ENCODE measurements at places on chromosomes 2 and 18.

GRCh38 chr2:239157771-239158170, 243.0 kb downstream of the HDAC4 start:
- no peak for DNase-seq

DNA sequence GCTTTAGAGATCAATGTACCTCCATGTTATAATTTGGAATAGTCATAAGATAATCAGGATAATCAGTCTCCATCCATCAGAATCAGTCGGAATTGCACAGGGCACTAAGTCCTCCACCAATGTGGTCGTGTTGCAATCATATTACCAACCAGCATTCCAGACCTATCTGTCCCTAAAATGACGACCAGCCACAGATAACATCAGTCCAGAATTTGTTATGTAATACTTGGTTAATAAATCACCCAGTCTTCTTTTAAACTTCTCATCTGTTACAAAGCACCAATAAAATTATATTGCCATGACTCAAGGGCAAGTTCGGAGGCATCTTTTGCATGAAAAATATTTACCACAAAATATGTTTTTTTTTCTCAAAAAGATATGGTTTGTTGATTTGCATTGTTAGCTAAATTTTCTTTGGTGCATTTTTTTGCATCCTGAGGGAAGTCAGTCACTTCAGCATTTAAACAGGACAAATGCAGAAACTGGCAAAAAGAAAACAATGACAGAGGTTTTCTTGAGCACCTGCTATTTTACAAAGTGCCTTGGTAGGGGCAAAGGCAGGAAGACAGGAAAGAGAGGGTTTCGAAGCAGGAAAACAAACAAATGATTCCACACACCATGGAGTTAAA, 29.3 kb downstream of the PIEZO2 start:
- DNase-seq = no peak

DNA sequence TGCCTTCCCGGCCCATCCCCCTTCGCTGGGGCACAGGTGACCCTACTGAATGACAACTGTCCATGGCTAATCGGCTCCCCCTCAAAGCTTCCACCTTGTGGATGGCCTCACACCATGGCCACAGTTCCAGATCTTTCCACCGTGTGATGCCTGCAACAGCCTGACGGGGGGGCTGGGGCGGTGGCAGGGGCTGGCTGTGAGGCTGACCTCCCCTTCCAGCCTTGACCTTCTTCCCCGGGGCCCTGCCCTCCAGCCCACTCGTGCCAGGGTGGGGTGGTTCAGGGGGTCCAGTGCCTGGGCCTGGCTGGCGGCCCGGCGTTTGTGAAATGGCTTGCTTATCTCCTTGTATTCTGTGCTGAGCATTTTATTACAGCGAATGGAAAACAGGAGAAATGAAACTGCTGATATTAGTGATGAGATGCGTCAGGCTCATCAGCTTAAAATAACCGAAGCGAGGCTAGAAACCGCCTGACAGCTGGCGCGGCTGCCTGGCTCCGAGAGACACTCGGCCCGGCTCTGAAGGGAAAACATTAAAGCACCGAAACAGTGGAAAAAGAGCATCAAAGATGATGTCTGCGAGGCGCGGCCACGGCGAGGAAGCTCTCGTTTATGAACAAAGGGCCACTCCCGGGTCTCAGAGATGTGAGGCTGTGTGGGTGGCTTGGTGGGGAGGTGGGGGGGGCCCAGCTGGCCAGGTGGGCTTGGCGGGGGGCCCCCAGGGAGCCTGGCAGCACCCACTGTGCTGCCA, 916 bp upstream of the PDCD1 start:
- no peak for DNase-seq

- no peak for DNase-seq
Measured at GRCh38 chr2:24301599-24301998, 58.7 kb downstream of the ITSN2 start.

DNA sequence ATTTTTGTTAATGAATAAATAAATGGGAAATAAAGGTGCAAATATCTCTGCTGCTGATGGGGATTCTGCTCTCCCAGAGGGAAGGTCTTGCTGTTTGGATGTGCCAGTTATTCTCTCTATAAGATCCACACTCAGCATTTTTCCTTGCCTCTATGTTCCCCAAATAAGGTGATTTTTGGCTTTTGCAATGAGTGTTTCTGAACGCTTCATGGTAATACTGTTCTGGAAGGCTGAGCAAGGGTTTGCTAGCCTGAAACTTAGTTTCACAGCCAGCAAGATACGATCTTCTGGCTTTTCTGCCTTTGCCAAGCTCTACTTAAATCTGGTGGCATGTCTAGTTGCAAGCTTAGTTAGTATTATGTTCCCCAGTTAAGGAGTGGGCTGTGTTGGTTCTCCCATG, 114.6 kb downstream of the LPIN1 start:
- DNase-seq = no peak

DNA sequence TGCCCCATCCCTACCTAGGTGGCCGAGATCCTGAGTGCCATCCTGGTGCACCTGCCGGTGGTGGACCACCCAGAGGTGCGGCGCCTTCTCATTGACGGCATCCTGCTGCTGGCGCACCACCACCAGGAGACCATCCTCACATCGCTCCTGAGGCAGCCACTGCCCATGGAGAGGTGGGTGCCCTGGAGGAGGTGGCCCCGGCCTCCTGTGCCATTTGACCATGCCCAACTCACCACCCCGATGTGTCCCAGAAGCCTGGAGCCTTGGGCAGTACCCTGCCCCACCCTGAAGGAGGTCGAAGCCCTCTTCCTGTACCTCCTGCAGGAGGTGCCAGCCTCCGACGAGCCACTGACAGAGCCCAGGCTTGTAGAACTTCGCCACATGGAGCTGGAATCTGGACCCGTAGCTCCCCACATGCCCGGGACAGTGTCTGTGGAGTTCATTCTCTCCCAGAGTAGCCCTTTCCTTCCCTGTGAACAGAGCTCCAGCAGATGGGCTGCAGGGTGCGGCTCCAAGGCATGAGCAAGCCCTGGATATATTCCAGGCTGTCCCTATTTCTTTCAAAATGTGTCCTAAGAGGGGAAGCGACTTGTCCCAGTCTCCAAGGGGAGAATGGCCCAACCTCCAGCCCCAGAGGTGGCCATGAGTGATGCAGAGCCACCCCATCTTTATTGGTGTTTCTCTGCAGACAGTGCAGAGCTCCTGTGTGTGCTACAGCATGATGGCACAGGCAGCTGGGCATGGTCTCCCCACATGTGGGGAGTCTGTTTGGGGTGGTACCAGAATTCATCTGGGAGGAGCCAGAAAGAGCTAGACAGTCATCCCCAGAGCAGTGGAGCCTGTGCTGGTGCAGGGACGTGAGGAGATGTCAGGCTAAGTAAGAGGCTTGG, 34.2 kb downstream of the HJURP start:
- no peak for DNase-seq

GRCh38 chr2:219969508-219969907, 342.1 kb downstream of the SLC4A3 start:
- no peak for DNase-seq

DNA sequence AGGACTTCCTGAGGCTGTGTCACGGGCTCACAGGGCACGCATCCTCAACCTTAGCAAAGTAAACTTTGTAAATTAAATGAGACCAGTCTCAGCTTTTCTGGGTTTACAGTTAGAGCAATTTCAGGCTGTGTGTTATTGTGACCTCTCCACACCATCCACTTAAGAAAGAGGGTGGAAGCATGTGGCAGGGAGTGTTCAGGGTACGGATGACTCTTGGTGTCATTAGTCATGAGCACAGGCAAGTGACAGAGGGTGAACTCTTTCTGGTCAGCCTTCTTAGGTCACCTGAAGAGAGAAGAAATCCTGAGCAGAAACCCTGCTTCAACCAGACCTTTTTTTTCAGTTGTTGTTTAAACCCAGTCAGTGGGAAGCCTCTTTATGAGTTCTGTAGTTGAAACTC, 207.9 kb downstream of the ICOS start:
- no peak for DNase-seq

GRCh38 chr18:46009125-46009840, 42.2 kb upstream of the EPG5 start:
- DNase-seq = no peak

DNA sequence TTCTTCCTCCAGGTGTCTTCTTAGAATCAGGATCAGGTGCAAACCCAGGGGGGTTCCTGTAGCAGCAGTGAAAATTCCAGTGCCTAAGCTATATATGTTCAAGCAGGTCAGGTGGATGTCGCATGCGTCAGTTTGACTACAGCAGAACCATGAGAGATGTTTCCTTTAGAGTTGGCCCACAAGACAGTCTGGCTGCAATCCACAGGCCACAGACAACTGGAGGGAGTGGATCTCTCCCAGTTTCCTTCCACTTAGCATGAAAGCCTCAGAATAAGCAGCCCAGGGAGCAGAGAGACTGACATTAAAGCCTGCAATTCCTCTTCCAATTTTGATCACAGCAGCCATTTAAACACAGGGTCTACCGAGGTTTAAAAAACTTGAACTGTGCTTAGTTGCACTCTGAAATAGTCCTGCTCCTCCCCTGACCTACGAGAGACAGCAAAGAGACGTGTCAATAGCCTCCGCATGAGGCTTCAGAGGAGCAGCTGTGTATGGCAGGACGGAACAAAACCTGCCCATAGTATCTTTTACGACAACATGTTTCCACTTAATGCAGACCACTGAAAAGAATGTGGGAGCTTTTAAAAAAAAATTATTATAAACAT, 988 bp upstream of the KCNE4 start:
- DNase-seq = no peak

DNA sequence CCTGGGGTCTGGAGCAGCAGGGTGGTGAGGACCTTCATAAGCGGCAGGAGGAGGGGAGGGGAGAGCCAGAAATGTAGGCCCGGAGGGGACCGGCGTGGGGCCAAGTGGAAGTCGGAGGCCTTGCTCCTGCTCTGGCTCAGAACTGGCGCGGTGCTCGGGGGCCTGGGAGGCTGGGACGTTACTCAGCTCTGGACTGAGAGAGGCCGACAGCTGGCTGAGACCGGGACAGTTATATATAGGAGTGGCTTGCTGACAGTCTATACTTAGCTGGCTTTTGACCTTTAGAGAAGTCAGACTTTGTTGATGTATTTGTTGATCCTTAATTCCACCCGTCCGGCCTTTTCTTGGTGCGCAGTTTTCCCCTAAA, 15.7 kb downstream of the IGFBP5 start:
- no peak for DNase-seq

- DNase-seq = no peak
Measured at GRCh38 chr2:236894791-236895190, 190.9 kb upstream of the COPS8 start.

DNA sequence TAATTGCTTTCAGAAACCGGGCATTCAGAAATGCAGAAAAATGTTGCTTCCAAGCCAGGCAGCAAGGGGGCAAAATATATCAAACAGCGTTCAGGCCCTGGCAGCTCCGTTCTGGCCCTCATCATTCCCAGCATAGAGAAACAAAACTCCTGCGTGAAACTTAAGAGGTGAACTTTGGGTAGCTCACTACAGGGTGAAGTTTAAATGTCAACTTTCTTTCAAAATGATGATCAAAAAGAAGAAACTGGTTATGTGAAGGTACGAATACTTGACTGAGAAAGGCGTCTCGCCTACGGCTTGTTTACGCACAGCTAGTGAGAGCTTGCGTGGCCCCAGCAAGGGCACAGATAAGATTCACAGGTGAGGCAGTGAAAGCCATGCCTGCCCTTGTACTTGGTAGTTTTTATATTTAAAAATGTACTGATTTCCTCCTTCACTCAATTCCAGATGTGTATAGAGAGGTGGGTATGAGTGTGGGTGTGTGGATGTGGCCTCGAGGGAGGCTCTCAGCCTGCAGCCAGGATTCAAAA, 127.5 kb downstream of the NFATC1 start:
- no peak for DNase-seq

GRCh38 chr2:203873461-203873860, 5.9 kb downstream of the CTLA4 start:
- no peak for DNase-seq

DNA sequence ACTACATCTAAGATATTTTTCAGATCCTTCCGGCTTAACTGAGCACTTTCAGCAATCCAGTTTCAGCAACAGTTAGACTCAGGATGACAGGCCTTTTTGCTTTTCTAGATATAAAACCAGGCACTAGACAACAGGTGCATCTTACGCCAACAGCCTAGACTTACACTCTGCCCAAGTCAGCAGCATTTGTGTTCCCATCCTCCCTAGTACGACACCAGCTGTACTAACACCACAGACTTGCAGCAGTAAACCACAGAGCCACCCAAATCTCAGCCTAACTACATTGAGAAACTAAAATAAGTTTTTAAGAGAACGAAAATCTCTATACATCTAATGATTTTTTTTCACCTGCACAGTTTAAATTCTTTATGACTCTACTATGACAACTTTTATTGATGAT, 89.9 kb upstream of the DNMT3A start:
- no peak for DNase-seq

DNA sequence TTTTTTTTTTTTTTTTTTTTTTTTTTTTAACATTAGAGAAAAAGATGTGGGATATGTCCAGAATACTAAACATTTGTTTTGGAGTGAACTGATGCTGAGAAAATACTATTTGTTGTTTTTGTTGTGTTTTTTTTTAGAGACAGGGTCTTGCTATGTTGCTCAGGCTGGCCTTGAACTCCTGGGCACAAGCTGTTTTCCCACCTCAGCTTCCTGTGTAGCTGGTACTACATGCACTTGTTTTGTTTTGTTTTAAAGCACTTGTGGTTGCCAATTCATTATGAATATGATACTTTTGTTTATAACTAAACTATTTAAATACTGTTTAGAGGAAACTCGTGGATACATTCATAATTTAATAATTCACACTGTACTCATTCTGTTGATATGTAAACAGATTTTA, 33.4 kb upstream of the DYSF start:
- no peak for DNase-seq

DNA sequence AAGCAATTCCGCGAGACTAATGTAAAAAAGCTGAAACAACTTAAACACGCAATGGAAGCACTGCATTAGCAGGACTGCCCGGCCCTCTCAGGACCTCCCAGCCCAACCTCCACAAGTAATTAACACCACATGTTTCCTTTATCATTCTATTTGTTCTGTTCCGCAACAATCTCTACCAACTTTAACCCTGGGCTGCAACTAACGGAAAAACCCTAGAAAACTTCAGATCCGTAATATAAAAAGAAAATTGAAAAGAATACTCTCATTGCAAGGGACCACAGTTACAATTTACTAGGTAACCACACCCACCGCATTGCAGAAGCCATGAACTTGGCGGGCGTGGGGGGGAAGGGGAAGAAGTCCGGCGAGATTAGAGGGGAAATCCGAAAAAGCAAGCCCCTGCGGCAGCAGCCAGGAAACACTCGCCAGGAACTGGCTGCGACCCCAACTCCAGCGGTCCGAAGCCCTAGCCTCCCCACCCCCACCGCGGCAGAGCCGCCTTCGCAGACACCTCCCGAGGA, 1.2 kb downstream of the EPB41L3 start:
- DNase-seq = peak; percentile 50

DNA sequence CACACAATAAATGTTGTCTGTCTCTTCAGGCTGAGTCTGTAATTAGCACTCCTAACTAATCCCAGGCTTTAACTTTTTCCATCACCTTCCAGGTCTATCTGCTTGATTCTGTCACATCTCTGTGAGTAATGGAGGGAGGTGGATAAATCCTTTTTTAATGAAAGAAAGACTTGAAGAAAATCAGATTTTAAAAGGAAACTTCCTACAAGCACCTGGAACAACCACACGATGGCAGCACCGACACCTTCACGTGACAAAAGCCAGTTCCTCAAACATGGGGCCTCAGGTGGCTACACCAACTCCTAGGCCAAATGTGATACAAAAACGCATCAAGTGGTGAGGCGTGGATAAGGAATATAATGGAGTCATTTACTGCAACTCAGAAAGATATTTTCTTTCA, 41.8 kb downstream of the TGFBRAP1 start:
- DNase-seq = peak; percentile 16

- no peak for DNase-seq
Measured at GRCh38 chr2:31397094-31397493, 17.4 kb downstream of the XDH start.

All from NCI-H510A treated with DMSO at 0.1 percent for 48 hours (cell line).